NCI-H2171 (cell line): ENCODE measurements at places on chromosomes 7 and 10.

DNA sequence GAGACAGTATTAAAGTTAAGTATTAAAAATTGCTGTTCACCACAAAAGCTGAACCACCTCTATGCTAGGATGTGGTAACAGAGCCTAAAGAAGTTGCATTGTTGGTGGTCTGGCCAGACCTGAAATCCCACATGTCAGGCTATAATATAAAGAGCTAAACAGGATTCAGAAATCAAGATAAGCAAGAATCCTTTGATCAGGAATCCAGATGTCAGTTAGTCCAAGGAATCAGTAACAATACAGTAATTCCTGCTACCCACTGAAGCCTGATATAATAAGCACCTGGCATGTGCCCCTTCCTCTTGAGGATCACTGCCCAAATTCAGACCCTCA, 48.9 kb downstream of the ZNF277 start:
- no peak for DNase-seq

GRCh38 chr10:89283025-89283935, 18.6 kb upstream of the IFIT2 start:
- no peak for DNase-seq

- no peak for DNase-seq
These were observed 23.1 kb upstream of the ZC3HAV1L start for GRCh38 chr7:139058943-139059342.

GRCh38 chr10:88129013-88129412, 265.6 kb downstream of the PTEN start:
- no peak for DNase-seq

DNA sequence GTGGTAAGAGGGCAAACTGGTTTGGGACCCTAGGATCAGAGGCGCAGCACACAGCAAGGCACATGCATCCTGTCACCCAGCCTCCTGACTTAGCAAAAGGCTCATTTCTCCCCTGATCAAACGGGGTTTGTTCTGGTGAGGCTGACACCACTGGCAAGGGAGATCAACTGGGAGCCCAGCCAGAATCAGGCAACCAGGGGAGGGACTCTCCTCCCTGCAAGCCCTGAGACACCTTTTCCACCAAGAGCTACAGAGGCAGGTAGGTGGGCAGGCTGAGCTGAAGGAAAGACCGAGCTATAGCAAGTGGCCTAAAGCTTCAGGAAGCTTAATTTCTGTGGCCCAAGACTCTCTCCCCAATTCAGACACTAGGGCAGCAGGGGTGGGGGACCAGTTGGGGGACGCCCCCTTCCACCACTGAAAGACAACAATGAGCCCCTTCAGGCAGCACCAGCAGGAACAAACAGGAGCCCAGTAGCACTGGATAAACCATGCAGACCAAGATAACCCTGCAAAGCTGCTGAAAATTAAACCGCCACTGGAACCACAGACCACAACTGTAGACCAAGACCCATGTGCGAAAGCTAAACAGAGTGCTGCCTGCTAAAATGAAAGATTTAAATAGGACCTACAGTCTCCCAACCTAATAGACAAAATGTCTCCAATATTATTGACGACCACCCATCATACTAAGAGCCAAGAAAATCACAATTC, 27.1 kb upstream of the SAR1A start:
- no peak for DNase-seq

GRCh38 chr10:103458720-103459119, at the start of gene CALHM1:
TSS of gene CALHM1 (minus strand) at chr10:103458900. CDS start at chr10:103458751, 149 bp downstream.
- no peak for DNase-seq

DNA sequence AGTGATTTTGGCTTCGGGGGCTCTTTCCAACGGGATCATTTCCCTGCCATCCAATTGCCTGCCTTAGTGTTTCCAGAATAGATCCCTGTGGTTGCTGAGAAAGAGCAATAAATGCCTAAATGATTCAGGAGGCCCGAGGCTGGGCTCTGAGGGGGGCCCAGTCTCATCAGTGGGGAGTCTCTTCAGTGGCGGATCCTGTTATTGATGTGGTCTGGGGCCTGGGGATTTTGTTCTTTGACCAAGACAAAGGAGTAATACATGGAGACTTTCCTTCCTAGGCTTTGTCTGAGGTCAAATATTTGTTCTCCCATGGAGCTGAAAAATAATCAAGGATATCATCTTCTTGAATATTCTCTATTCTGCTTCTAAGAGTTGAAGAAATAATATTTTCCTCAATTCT, 40.8 kb downstream of the TAS2R41 start:
- DNase-seq: no peak

GRCh38 chr7:36430881-36431280, 41.2 kb downstream of the ANLN start:
- DNase-seq: no peak

GRCh38 chr7:18808026-18808425, 309.4 kb downstream of the TWIST1 start:
- DNase-seq: no peak

- no peak for DNase-seq
These were observed 71.0 kb downstream of the SH2D4B start for GRCh38 chr10:80608706-80609105.

GRCh38 chr10:128579280-128579865, 453.1 kb upstream of the MKI67 start:
- DNase-seq: no peak

DNA sequence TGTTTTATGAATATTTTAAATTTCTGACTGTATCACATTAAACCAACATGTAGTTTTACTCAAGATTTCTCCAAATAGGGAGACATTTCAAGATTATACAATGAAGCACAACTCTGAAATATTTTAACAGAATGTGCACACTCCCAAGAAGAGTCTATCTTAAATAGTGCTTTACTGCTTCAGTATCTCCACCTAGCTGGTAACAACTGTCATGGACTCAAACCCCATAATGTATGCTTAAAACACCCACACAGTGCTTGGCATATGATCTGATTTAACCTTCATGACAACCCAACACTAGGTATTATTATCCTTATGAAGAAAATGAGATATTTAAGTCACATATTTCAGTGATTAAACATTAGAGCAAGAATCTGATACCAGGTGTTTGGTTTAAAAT, 45.9 kb downstream of the ASZ1 start:
- no peak for DNase-seq

- no peak for DNase-seq
These were observed 28.8 kb downstream of the DENND10 start for GRCh38 chr10:119132521-119133345.

GRCh38 chr10:124592736-124593430, 131.3 kb downstream of the LHPP start:
- no peak for DNase-seq
